Activated CD4-positive, CD25-positive, alpha-beta regulatory T cell (primary cell): ENCODE measurements at places on chromosomes 6 and 20.

DNA sequence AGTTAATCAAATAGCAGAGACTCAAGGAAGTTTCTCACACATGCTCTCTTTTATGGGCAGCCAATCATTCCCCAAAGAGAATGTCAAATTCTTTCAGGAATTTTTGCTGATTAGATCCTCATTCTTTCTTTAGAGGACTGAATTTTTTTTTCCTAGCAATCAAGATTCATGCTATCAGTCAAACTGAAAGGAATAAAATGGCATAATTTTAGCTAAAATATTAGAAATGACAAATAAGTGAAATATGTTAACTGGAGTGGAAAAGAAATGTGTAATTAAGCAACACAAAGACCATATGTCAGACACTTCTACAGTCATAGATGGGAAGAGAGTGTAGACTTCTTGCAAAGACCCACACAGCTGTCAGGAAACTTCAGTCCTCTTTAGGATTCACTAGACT, 242.3 kb upstream of the RNF217 start:
- no peak for DNase-seq

DNA sequence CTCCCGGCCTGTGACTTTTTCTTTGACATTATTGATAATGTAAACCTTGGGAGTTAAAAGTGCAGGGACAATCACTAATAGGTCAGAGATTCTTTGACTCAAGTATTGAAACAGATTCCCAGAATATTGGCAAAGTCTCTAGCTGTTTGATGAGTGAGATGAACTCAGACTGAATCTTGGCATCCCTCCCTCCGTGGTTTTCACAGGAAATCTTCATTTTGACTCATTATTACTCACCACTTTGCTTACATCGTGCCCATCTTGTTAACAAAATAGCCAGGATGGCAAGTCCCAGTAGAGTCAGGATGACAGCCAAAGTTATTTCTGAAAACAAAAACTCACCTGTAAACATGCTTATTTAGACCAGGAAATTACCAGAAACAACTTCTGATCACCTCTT, 2.0 kb downstream of the TSBP1 start:
- DNase-seq: no peak

GRCh38 chr6:92111386-92111785, 1308.0 kb downstream of the EPHA7 start:
- no peak for DNase-seq

GRCh38 chr20:16451982-16452381, 121.3 kb downstream of the KIF16B start:
- DNase-seq: no peak

- no peak for DNase-seq
These were observed 2.9 kb upstream of the TRIM26 start for GRCh38 chr6:30216096-30216495.

- DNase-seq: no peak
These were observed 296.5 kb downstream of the SLC35F1 start for GRCh38 chr6:118203545-118203944.

DNA sequence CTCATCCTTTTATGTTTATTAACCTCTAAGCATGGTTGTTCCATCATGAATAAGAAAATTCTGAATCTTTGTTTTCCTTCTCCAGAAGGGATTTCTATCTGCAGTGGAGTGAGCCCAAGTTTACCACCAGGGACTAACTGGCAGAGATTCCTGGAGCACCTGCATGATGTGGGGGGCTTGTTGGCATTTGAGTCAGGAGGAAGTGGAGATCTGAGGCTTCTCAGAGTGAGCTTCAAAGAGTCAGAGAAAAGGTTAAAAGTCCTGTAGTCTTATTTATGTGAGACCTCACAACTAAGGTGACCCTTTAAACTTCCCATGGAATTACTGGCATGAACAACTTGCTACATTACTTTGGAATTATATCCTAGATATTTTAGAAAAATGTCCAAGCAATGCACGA, 138.1 kb upstream of the SLC24A3 start:
- no peak for DNase-seq

DNA sequence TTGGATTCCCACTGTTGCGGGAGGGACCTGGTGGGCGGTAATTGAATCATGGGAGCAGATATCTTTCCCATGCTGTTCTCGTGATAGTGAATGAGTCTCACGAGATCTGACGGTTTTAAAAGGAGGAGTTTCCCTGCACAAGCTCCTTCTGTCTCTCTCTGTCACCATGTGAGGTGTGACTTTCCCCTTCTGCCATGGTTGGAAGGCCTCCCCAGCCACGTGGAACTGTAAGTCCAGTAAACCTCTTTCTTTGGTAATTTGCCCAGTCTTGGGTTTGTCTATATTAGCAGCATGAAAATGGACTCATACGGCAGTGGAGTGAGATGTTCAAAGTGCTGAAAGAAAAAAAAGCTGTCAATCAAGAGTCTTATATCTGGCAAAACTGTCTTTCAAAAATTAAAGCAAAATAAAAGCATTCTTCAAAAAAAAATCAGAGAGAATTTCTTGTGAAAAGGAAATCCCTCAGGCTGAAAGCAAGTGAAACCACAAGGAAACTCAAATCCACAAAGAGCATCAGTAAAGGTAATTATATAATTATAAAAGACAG, 15.5 kb upstream of the KIF25 start:
- no peak for DNase-seq

- DNase-seq: no peak
These were observed 172.9 kb downstream of the MMS22L start for GRCh38 chr6:97110149-97110548.

- DNase-seq: no peak
These were observed 671 bp downstream of the E2F1 start for GRCh38 chr20:33685328-33686099.

DNA sequence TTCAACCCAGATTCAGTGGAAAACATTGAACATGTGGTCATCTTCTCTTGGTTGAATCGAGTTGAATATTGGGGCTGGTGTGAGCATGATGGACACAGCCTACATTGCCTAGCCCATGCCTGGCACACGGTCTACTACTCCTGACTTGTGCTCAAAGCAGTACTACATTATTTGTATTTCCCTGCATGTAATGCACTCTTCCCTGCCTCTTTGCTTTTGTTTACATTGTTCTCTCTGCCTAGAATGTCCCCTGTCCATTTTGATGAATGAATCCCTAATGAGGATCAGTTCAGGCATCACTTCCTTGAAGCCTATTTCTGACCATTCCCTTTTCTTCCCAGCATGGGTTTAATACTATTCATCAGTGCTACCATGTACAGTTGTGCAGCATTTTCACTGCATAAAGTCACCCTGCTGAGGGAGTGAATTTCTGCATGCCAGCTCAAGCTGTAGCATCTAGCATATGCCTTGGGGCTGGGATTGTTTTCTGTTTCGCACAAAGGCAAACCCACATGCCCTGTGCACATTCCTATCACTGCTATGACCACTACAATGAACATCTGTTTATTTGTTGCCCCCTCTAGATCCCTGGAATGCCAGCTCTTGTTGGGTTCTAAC, 75.3 kb upstream of the CCN6 start:
- DNase-seq: no peak

DNA sequence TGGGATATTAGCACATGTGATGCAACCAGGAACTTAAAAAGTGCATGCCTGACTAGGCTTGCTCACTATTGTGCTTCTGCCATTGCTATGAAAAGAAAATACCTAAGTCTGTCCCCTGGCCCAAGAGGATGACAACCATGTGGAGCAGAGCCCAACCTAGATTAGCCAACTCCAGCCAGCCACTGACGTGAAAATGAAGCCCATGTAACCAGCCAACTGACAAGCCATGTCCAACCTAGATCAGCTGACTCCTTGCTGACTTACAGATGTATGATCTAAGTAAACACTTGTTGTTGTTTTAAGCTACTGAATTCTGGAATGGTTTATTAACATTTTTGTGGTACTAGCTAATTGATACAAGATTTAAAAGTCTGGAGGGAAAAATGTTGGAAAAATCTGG, 47.5 kb downstream of the PIGU start:
- no peak for DNase-seq

DNA sequence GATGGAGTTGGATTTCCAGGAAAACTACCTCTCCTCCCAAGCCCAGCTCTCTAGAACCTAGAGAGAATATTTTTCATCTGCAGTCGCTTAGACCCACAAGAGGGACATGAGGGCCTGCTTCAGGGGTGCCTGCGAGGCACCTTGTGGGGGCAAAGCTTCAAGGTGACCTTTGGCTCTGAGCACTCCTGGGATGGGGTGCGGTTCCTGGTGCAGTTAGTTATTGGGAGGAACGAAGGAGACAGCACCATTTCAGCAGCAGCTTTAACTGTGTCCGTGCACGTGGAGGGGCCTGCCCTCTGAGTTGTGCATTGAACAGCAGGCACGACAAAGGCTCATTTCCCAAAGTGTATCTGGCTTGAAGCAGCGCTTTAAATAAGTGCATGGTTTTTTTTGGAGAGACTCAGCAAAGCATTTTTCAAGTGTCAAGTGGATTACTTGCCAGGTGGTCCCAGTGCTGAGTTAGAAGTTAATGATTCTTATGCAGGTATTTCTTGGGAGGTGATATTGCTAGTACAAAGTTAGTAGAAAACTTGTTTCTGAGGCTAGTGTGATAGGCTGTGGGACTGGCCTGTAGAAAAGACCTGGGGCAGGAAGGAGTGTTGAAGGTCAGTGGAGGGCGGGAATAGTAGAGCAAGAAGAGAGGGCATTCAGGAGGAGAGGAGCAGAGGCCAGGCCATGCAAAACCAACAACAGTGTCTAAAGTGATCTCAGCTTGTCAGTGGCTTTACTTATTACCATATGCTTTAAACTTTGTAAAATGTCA, 3.8 kb downstream of the IGF2R start:
- DNase-seq: no peak

- peak; percentile 24 for DNase-seq
These were observed 219.3 kb downstream of the ARHGAP18 start for GRCh38 chr6:129490521-129491255.

GRCh38 chr6:89122625-89123024, 4.8 kb upstream of the SRSF12 start:
- no peak for DNase-seq

DNA sequence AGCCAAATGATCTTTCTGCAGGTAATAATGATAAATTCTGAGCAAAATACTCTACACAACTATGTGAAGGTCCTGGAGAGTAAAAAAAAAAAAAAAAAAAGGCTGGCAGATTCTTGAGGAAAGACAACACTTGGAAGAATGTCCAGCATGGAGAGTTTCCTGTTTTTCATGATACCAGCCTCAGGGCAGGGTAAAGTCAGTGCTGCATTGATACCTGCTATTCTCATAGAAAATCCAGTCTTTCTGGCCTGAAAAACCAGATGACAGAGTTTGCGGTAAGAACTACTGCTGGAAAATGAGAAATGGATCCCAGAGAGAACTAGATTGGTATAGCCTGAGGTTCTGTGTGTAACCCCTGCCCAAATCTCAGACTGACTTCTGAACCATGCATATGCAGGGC, 89.1 kb downstream of the AFG1L start:
- no peak for DNase-seq

DNA sequence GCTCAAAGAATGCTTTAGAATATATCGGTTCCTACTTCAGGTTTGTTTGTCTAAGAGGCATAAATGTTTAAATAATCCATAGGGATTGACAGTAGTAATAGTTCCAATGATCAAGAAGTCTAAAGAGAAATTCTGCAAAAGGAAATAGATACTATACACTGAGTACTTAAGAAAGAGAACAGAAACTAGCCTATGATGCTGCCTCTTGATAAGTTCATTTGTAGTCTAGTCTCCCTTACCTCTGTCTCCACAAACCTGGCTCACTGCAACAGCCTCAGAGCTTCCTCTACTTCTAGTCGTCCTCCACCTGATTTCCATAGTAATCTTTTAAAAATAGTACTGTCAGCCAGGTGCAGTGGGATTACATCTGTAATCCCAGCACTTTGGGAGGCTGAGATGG, 511.8 kb downstream of the LMBRD1 start:
- DNase-seq: no peak

DNA sequence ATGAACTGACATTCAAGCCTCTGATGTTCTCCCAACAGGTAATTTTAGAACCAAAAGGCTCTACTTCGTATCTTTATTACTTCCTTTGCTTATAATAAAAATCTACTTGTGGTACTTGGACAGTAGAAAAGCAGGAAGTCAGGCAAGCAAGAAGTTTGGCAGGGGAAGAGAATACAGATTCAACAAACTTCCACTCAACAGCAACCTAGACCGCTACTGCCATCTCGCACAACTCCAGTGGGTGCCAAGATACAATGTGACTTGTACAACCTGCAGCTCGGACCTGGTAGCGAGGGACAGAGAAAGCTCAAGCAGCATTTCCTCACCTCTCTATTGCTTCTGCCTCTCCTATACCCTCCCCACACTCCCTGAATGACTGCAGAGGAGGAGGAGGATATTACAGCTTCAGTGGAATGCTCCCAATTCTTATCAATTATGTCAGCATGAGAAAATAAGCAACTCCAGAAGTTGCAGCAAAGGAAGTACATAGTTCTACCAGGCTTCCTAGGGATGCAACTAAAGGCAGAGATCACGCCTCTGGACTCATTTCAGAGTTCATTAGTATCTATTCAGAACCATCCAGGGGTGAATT, 76.5 kb downstream of the MBOAT1 start:
- DNase-seq: no peak

GRCh38 chr20:47455133-47456040, 46.3 kb upstream of the NCOA3 start:
- DNase-seq: no peak

- no peak for DNase-seq
These were observed 102.6 kb upstream of the DUSP22 start for GRCh38 chr6:189676-190075.

DNA sequence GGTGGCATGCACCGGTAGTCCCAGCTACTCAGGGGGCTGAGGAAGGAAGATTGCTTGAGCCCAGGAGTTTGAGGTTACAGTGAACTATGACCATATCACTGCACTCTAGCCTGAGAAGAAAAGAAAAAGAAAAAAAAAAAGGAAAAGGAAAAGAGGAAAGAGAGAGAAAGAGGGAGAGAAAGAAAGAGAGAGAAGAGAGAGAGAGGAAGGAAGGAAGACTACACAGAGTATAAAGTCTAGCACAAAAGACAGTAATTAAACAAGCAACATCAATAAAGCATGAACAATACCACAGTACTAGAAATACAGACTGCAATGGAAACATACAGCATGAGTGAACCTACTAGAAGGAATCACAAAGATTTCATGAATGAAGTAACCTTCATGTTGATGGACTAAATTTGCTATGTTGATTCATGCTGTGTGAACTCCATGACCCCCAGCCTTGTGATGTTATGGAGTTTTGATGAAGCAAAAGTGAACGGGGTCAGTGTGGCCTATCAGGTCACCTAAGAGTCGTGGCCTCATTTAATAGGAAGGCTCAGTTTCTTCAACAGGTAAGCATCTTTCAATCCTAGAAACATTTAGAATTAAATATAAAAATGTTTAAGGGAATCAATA, 57.6 kb downstream of the NUDT3 start:
- no peak for DNase-seq

- no peak for DNase-seq
These were observed 95.3 kb downstream of the MLIP start for GRCh38 chr6:54206510-54206909.
